IPS DF 19.7 (cell line): ENCODE measurements at places on chromosomes 7 and 10.

GRCh38 chr7:157757776-157758467 is 421.1 kb downstream of the DNAJB6 start:
- no peak for DNase-seq

DNA sequence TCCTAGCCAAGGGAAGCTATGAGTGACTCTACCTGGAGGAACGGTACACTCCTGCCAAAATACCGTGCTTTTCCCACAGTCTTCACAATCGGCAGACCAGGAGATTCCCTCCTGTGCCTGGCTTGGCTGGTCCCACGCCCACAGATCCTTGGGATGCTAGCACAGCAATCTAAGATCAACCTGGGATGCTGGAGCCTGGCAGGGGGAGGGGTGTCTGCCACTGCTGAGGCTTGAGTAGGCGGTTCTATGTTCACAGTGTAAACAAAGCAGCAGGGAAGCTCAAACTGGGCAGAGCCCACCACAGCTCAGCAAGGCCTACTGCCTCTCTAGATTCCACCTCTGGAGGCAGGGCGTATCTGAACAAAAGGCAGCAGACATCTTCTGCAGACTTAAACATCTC is 295.3 kb downstream of the ELMO1 start:
- DNase-seq, result no peak

DNA sequence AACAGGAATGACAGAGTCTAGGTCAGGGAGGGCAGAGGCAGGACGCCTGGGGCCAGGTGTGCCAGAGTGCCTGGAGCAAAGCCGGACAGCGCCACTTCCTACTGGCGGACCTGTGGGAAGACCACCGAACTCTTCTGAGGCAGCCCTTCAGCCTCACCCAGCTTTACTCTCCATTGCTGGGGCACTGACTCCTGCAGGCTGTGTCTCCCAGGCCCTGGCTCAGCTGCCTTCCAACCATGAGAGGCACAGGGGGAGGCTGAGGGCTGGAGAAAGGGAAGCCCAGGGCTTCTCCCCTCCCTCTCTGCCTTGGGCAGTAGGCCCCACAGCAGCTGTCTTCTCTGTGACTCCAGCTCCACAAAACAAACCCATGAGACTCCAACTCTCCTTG is 139.6 kb upstream of the UNC5B start:
- no peak for DNase-seq

GRCh38 chr10:76509446-76509845 is 1078.0 kb downstream of the LRMDA start:
- DNase-seq, result no peak

DNA sequence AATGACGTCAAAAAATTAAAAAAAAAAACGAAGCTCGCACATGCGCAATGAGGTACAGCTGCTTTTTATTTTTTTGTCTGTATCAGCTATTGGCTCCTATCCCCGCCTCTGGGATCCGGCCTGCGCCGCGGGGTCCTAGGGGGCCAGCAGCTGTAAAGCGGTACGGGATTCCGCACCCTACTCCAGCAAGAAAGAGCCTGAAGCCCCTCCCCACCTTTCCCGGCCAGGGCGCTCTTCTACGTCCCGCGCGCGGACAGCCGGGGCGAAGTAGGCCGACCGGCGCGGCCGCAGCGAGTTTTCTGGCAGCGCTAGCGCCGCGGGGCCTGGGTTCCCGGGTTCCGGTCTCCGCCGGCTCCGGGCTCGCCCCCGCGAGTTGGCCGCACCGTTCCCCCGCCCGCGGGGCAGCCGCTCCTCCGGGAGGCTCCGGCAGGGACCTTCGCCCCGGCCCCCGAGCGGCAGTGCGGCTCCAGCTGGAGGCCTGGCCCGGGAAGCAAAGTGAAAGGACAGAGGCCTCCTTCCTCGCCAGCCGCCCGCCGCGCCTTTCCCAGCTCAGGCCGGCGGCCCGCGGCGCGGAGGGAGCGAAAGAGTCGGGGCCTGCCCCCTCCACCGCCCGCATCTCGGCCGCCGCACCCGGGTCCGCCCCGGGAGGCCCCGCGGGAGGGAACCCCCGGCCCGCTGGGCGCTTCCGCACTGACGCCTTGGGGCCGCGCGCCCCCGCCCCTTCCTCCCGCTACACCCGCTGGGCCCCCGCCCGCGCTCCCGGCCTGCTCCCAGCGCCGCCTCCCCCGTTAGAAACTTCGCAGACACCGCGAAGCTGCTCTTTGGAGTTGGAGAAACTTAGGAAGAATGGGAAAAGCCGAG is 4.7 kb upstream of the SPAG6 start:
- DNase-seq, result no peak

DNA sequence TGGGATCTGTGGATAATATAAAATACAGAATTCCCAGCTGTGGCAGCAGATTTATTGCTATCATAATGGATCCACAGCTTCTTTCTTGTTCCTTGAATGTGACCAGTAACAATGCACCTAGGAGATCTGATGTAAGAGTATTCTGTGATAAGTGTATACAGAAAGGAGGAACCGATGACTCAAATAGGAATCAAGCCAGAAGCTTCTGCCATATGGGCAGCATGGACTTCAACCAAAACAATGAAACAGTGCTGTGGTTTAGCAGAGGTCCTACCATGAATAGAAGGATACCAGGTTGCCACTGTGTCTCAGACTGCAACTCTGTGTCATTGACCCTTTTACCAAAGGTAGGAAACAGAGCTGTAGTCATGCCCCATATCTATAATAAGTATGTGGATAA is 81.8 kb downstream of the PTPRZ1 start:
- DNase-seq, result no peak

- no peak for DNase-seq
Measured at GRCh38 chr7:1232623-1233332, at the start of gene UNCX. Gene UNCX (plus strand): TSS chr7:1232872. CDS start chr7:1233018, 146 bp downstream.

- DNase-seq, result no peak
Measured at GRCh38 chr10:103736044-103736443, 119.3 kb downstream of the SH3PXD2A start.

GRCh38 chr10:29533696-29534285 is 101.0 kb downstream of the SVIL start:
- DNase-seq, result no peak

DNA sequence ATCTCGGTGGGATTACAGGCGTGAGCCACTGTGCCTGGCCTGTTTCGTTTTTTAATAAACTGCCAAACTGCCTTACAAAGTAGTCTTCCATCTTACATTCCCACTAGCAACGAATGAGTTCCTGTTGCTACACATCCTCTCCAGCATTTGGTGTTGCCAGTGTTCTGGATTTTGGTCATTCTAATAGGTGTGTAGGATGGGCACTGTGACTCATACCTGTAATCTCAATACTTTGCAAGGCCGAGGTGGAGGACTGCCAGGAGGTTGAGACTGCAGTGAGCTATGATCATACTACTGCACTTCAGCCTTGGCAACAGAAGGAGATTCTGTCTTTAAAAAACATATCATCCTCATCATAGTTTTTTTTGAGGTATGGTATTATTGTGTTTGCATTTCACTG is 21.4 kb upstream of the RSBN1L start:
- no peak for DNase-seq

DNA sequence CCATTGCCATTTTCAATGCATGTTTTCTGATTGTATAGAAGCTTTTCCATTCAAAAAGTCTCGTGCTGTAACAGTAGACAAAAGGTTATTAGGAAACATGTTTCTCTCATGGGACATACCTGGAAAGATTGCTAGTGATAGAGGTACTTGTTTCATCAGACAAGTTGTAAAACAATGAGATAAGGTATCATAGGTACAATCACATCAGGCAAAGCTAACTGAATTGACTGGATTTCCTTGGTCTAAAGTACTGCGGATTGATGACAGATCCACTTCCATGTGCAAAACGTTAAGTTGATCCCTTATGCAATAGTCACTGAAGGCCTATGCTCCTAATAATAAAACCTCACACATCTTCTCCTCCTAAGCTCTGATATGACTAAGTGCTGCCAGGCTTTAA is 6.5 kb upstream of the RNF32 start:
- no peak for DNase-seq

DNA sequence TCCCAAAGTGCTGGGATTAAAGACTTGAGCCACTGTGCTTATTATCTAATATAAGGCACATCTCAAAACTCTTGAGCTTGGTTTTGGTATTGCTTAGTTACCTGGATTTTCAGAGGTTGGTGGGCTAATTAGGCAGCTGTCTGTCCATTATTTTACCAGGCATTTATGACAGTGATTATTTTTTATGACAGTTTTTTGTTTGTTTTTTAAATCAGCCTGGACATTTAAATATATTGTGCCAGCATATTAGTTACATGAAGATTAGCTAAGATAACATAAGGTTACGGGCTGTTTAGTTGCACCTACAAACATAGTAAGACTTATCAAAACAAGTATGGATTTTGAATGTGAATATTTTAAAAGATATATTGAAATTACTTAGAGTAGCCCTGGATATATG is 2.6 kb upstream of the ZRANB1 start:
- no peak for DNase-seq

DNA sequence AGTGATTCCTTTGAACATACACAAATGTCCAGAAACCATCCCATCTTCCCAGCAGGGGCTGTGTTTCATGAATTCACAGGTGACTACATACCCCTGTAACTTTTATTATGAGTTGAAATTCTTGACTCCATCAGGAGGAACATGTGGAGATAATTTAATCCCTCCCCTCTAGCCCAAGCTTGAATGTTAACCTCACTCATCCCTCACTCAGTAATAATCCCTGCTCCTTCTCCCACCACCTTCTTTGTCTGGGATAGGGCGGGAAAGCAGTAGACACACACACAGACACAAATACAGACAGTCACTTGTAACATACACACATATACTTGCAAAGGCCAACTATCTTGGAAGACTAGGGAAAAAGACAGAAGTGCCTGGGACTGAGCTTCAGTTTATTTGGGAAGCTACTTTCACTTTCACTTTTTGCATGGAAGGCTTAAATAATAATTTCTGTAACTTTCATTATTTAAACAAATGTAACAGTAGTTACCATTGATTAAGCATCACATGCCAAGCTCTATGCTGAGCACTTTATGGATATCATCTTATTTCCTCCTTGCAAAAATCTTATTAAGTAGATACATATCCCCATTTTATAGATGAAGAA is 7.3 kb downstream of the AASS start:
- DNase-seq, result no peak

DNA sequence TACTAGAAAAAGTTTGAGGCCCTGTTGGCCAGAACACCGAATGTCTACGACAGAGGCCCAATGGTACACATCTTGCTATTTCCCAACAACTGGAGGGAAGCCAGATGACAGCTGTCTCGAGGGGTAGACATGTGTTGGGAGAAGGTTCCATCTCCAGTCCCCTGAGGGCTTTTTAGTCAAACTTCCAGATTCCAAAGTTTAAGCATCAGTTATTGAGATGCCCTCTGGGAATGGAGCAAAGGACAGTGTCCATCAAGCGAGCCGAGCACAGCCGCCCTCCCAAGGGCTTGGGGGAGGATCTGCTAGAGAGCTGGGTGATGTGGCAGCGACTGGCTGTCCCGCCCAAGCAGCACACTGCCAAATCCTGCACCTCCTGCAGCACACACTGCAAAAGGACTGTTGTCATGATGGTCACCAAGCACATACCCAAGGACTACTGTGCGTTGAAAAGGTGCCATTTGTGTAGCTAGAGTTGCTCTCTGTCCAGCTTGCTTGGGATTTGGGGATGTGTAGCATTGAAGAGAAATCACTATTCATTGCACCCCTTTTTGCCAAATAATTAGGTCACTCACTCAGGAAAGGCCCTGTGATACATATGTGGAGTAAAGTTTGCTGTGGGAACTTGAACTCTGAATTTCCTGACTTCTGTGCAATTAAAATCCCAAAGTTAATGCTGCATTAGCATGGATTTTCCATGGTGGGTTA is 164.6 kb downstream of the TRIL start:
- no peak for DNase-seq

- DNase-seq, result no peak
Measured at GRCh38 chr7:110539216-110539615, 551.7 kb upstream of the LRRN3 start.

DNA sequence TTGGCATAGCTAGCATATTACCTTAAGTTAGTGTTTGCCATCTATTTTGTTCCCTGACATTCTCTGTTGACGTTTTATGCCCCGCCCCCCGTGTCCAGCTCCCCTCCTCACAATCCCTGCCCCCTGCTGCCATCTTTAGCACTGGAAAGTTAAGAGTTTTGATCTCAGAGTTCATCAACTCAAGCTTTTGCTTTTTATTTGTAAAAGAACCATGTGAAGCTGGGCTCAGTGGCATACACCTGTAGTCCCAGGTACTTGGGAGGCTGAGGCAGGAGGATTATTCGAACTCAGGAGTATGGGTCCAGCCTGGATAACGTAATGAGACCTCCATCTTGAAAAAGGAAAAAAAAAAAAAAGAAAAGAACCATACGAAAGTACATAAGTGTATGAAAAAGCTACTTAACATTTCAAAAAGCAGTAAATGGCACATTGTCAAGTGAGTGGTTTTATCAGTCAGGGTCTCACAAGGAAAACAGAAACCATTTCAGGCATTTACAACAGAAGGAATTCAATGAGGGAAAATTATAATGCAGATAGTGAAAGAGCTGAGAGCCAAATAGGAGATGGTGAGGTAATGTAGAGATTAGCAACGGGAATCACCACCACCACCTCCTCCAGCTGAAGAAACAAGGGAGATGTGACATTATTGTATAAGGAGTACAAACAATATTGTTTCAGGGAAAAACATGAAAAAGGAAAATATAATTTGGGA is 64.9 kb downstream of the MCU start:
- no peak for DNase-seq

DNA sequence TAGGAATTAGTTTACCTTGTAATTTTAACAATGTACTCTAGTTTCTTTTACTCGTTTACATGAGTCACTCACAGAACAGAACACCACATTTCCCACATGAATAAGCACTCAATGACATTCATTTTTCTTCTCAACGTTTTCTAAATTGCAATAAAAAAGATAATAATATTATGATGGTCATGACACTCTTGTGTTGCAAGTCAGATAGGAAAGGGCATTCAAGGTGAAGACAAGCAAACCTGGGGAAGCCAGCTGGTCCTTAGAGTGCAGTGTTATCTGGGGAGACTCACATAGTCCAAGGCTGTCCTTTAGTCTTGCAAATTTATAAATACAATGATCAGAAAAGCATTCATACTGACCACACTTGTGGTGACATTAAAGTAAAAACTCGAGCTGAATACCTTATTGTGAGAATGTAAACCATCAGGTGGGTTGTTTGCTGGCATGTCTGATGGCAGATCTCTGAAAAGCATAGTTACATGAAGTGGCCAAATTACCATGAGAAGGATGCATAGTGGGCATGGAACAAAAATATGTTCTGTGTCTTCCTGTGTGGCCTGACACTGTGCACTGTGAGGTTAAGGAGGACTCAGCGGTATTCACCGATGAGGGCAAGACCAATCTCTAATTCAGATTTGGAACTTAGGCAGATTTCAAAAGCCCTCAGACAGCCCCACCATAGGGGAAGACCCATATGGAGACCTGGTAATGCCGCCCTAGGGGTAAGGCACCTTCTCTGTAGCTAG is 158.9 kb upstream of the ASAH2 start:
- DNase-seq, result no peak
